NCI-H2081 (cell line): ENCODE measurements at places on chromosomes 2 and 18.

- DNase-seq = no peak
Observed at GRCh38 chr18:74288730-74289129, 3.0 kb downstream of the CYB5A start.

GRCh38 chr2:97697252-97698235 is 15.8 kb upstream of the ZAP70 start:
- peak; percentile 85 for DNase-seq

DNA sequence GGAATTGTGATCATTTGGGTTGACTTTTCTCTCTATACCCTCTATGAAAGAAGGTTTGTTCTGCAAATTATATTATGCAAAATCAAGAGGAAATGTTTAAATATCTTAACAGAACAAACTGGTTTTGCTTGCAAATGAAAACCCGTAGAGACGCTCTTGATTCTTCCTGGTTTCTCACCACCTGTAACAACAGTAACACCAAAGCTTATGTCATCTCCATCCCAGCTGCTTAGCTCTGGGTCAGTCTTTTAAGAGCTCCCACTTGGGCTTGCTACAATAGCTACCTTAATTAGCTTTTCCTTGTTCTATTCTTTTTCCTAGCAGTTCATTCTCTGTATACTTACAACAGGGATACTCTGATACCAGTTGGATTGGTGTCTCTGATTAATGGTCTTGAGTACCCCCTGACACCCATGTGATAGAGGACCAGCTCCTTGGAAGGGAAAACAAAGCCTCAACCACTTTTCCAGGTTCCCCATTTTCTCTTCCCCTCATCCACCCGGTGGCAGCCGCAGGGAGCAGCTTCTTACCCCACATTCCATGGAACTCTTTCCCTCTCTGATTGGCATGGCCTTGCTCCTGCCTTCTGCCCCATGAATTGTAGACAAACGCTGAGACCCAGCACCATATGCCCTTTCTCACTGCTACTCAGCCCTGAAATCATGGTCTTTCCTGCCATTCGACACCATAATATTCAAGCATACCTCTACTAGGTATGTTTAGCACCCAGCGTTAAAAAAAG is 27.7 kb downstream of the TMEM182 start:
- DNase-seq = no peak

- peak; percentile 28 for DNase-seq
Observed at GRCh38 chr2:9178110-9178903, 28.3 kb upstream of the ASAP2 start.

- no peak for DNase-seq
Observed at GRCh38 chr2:14855751-14856150, 223.2 kb downstream of the LRATD1 start.

- no peak for DNase-seq
Observed at GRCh38 chr2:240810621-240811020, 9.4 kb downstream of the KIF1A start.

DNA sequence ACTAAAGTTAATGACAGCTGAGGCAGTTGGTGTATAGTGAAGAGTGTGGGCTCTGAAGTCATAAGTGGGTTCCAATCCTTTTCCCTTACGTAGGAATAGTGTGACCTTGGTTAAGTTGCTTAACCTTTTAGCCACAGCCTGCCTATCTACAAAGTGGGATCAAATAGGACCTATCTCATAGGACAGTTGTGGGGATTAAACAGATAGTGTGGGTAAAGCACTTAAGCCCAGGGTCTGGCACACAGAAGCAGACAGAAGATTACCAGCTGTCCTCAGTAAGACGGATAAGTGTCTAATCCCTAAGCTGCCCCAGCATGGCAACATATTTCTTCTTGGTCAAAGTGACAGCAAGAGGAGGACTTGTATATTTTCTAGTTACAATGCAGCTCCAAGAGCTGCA is 28.2 kb downstream of the UBE2F start:
- no peak for DNase-seq

DNA sequence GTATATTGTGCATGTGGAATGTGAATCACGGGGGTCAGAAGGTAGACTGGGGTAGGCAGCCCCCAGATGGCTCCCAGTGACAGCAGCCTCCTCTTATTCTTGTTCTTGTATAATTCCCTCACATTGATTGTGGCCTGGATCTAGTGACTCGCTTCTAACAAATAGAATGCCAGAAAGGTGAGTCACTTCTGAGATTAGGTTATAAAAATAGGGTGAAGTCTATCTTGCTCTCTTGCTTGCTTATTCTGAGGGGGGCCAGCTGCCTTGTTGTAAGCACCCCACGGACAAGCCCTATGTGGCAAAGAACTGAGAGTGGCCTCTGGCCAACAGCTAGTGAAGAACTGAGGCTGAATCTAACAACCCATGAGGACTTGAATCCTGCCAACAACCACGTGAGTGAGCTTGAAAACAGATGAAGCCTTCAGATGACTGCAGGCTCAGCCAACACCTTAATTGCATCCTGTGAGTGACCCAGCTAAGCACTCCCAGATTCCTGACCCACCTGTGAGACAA is 15.6 kb upstream of the RMND5A start:
- DNase-seq = no peak

GRCh38 chr2:81542119-81542518 is 1237.6 kb upstream of the LRRTM1 start:
- DNase-seq = no peak

- no peak for DNase-seq
Observed at GRCh38 chr2:173397539-173397938, 42.9 kb downstream of the CDCA7 start.

DNA sequence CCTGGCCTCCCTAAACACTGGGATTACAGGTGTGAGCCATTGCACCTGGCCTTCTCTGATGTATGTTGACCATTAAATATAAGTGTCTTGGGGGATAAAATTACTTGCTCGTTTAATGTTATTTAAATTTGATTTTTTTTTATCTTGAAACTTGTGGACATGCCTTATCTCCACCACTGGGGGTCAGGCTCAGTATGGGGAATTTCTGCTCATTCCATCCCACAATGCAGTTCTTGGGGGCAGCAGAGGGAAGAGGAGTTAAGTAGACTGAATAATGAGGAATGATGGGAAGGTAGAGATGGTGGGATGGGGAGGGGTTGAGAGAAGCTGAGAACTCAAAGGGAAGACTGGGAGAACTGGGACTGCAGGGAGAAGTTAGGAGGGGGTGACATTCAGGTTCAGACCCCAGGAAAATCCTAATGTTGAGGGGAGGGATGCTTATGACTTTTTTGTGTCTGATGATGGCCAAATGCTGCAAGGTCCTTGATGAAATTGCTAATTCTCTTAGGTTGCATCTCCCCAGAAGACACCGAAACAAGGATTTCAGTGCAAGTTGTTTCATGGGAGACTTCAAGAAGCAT is 174.2 kb downstream of the MIB1 start:
- DNase-seq = peak; percentile 9

- DNase-seq = no peak
Observed at GRCh38 chr18:45997700-45998151, 30.6 kb upstream of the EPG5 start.

GRCh38 chr2:239753401-239753837 is 271.7 kb downstream of the NDUFA10 start:
- no peak for DNase-seq
